ENCODE measurements at places on chromosomes 2 and 18. TPM values are rescaled to one million over a fixed set of nuclear protein-coding genes. Genes with fewer than 3 reads are reported as not detected.

Gene PPP4R3B
- total RNA-seq, result 38.9 TPM

Gene TNS1
- 68.7 TPM for total RNA-seq

Gene GPR45
- not detected for total RNA-seq

Gene PPIL3
- 35.3 TPM for total RNA-seq

Gene ST8SIA3
- not detected for total RNA-seq

Gene TEX44
- not detected for total RNA-seq

Gene SPP2
- total RNA-seq, result not detected

Gene FN1
- 8,592 TPM for total RNA-seq

Gene OR6B2
- total RNA-seq, result not detected
